MV-4-11 (cell line): ENCODE measurements at places on chromosomes 2 and 18.

DNA sequence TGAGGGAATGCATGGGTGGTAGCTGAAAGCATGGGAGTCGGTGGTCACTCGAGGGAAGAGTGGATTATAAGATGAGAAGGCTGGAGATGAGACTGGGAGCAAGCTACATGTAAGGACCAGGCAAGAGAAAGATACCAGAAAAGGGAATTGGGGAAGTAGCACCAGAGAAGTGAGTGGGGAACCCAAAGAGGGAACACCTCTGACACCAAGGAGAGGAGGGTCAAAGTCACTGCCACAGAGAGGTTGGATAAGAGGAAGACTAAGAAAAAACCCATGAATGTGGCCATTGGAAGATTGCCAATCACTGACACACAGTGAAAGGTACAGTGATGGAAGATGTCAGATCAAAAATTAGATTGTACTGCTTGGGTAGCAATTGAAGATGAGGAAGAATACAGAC is 473.9 kb downstream of the BCL11A start:
- DNase-seq = peak; percentile 63

DNA sequence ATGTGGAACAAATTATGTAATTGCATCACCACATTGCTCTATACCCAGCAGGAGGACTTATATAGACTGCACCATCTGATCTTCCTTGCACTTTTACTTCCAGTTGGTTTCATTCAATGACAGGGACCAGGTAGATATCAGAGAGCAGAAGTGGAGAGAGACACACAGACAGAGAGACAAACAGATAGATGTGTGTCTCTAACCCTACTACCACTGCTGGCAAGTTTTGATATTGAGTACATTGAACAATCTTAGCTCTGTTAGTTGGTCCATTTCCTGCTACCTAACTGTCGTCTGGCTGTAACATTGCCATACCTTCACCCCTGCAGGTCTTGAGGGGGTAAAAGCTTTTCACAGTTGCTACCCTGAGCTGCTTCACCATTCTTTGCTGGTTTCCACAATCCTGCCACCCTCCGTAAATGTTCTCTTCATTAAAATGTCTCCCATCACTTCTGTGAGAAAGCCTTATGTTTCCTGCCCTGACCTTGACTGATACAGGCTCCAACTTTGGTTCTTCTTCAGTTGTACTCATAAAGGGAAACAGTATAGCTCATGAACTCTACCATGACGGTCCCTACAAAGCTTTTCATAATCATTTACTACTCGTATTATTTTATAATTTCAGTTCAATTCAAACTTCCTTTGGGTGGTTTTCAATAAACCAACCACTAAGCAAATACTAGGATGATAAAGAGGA is 62.3 kb upstream of the ITGA4 start:
- DNase-seq = peak; percentile 51

DNA sequence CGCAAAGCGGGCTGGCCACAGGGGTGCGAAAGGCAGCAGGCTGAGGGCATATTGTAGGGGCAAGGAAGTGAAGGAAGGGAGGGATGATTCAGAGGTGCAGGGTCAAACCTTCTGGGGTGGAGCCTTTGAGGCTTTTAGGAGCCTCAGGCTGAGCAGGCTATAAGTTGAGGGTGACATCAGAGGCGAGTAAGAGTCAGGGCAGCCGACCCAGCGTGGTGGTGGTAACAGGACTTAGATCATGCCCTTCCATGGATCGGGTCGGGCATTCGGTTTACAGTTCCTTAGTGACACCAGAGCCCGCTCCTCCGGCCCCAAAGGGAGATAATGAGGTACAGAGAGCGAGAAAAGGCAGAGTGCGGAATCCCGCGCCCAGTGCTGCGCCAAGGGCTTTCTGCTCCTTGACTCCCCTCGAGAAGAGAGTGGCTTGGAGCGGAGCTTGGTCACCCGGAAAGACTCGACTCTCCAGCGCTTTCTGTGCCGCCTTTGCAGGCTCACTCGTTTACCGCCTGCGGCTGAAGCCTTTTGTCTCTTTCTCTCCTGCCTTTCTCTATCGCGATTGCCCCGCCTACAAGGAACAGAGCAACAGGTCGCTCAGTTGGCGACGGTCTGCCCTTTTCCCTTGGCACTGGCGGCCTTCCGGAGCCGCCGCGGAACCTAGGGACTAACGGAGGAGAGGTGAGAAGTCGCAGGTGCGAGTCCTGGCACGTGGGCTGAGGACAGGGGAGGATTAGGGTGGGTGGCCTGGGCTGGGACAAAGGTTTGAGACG is 720 bp downstream of the LBX2 start:
- peak; percentile 54 for DNase-seq

DNA sequence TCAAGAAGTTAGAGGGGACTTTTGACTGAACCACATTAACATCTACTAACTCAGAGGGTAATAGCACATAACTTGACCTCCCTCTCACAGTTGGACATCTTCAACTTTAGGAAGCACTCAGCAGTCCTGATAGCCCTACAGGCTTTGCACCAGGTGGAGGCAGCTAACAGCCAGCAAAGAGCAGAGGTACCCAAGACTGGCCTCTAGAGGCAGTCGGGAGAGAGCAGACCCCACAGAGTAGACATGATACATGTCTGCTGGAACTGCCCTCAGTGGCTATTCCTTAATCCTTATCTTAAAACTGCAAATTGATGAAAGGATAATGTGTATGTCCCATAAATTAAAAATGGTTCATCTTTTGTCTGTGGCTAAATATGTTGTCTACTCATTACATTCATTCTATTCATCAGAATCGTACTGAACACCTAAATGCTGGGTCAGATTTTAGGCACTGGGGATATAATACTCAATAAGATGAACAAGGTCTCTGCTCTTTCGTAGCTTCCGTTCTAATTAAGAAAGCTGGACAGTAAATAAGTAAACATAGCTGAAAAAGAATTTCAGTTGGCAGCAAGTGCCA is 49.8 kb downstream of the CAB39 start:
- DNase-seq = peak; percentile 12

- DNase-seq = no peak
Observed at GRCh38 chr18:23850215-23850614, 161.0 kb downstream of the LAMA3 start.

GRCh38 chr2:139798391-139798790 is 1018.2 kb upstream of the NXPH2 start:
- DNase-seq = no peak

- DNase-seq = no peak
Observed at GRCh38 chr18:57219964-57220363, 73.1 kb downstream of the BOD1L2 start.

DNA sequence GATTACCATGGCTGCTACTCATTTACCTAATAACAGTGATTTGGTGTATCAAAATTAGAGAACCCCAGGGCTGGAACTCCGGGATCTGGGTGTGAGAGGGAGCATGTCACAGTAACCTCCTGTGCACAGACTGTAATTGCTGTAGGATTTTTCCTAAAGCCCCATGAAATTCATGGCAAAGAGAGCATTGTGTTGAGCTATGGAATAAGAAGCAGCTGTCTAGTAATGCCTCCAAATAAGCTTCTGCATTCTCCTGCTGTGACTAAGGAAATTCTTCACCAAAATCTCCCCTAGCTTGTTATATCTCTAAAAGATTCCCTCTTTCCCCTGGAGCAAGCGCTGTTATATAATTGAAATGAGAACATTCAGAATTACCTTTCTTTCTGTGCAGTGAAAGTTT is 158.1 kb upstream of the SPATS2L start:
- DNase-seq = no peak

- no peak for DNase-seq
Observed at GRCh38 chr18:7169601-7170000, 52.0 kb upstream of the LAMA1 start.

DNA sequence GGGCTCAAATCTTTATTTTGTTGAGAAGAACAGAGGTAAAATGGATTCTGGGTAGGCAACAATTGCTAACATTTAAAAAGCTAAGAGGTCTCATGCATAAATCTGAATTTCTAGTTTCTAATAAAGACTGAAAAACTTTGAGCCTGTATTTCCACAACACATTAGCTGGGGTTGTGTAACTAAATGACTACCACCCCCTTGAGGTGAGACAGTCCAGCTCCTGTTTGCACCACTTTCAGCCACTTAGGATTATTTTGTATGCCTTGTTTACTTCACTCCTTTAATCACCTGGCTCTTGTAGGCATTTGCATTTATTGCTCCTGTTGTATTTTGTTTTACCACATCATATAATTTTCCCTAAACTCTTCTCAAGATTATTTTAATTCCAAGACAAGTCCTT is 376.6 kb downstream of the PTH2R start:
- no peak for DNase-seq

DNA sequence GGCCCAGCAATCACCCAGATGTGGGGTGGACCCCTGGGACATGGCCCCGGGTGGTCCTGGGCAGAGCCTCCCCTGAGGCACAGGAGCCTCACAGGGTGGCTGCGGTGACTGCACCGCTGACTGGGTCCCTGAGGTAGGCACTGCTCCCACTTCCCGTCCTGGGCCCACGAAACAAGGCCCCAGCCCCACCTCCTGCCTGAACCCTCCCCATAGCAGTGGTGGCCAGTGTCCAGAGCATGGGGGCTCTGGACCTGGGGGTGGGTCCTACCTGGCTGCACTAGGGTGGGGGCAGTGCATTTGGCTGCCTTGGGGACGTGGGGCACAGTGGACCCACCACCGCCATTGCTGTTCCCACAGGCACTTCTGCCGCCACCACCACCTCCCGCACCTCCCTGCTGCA is 39.4 kb downstream of the TDRD15 start:
- no peak for DNase-seq

GRCh38 chr2:222071911-222072310 is 226.9 kb downstream of the PAX3 start:
- DNase-seq = no peak

- DNase-seq = no peak
Observed at GRCh38 chr2:120690521-120690920, 45.1 kb upstream of the GLI2 start.
